ENCODE measurements at places on chromosomes 2 and 18.

- DNase-seq = no peak
Observed at GRCh38 chr2:219538504-219538951, 5.1 kb downstream of the CHPF start.

GRCh38 chr2:144010096-144010836 lies 509.7 kb downstream of the ZEB2 start:
- DNase-seq = no peak

DNA sequence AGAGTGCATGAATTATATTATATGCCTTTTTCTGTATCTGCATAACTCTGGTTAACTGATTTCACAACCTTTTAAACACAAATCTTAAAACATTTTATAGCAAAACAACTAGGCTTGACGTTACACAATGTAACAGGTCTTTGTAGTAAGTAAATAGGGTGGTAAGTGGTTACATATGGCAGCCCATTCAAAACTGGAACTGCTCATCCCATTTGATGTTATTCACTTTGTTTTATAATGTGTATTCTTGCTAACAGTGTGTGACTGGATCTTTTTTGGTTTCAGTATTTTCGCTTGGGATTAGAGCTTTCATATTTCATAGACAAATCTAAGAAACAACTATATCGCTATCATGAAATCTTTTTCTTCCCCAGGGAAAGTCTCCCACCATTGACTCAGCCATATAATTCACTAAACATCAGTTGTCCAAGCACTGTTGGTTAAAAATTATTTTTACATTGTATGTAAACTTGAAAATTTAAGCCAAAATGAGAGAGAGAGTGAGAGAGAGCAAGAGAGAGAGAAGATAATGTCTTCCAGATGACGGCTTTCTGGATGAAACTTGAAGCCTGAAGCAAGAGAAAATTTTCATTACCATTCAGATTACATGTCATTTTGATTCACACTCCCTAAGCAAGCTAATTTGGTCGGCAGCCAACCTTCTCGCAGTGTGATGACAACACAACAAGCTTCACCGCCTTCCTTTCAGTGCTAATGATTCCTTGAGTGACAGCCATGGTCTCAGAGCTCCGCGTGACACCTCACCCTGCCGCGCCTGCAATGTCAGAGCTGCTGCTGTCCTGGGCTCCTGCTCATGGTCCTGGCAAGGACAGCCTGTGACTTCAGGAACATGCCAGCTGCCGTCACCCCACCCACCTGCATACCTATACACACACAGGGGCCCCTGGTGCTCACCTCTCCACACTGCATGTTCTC lies 946.9 kb upstream of the SOX11 start:
- DNase-seq = no peak

DNA sequence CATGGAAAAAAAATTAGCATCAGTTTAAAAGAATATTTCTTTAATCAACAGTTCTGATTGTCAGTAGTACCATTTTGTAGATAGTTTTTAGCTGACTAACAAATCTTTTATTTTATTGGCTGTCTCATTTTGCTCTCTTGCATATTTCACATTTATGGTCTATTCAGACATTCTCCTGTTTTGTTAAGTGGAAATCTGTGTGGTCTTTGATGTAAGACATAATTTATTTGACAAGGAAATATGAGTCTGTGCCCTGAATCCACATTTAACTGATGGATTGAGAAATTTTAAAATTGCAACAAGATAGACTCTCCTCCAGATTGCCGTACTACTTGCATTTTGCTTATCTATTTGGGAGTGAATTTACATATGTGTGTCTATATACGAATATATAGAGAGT lies 96.3 kb upstream of the ATP5MC3 start:
- no peak for DNase-seq

GRCh38 chr2:129748653-129749052 lies 230.8 kb upstream of the RAB6C start:
- no peak for DNase-seq

DNA sequence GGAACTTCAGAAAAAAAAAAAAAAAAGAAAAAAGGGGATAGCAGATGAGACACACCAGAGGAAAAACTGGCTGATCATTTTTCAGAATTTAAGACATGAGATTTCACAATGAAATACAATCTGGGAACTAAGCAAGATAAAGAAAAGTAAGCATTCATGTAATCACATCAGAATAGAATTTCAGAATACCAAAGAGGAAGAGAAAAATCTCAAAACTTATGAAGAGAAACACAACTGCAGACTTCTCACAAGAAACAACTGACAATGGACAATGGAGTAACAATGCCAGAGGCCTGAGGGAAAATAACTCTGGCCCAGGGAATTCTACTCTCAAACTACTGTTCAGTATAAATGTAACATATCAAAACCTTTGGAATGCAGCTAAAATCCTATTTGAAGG lies 13.2 kb upstream of the RRM2 start:
- DNase-seq = no peak

GRCh38 chr18:12934454-12935071 lies 13.2 kb upstream of the SEH1L start:
- peak; percentile 79 for DNase-seq

- no peak for DNase-seq
Observed at GRCh38 chr2:238305092-238305862, 15.0 kb upstream of the TRAF3IP1 start.

DNA sequence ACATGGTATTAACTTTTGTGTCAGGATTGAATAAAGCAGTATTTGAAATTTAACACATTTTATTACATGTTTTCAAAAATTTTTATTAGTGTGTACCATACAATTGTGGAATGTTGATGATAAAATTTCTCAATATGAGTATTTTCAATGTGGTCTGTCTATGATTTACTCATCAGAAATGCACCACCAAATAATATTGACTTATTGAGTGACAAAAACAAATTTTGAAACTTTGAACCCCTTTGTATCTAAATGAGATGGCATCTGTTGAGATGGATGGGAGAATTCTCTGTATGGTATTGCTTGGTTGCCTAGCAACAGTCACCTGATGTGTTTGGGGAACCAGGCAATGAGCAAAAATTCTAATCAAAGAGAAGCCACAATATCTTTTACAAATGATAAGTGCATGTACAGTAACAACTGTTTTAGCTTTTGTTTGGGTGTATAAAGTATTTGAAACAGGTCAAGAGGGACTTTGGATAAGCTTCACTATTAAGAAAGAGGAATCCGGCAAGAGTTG lies 400.1 kb downstream of the CCDC85A start:
- DNase-seq = no peak

GRCh38 chr2:63893163-63893562 lies 51.5 kb downstream of the UGP2 start:
- DNase-seq = no peak

GRCh38 chr2:109275120-109276012 lies 146.4 kb downstream of the SH3RF3 start:
- DNase-seq = no peak

GRCh38 chr2:190376591-190377245 lies 31.4 kb upstream of the MFSD6 start:
- no peak for DNase-seq

DNA sequence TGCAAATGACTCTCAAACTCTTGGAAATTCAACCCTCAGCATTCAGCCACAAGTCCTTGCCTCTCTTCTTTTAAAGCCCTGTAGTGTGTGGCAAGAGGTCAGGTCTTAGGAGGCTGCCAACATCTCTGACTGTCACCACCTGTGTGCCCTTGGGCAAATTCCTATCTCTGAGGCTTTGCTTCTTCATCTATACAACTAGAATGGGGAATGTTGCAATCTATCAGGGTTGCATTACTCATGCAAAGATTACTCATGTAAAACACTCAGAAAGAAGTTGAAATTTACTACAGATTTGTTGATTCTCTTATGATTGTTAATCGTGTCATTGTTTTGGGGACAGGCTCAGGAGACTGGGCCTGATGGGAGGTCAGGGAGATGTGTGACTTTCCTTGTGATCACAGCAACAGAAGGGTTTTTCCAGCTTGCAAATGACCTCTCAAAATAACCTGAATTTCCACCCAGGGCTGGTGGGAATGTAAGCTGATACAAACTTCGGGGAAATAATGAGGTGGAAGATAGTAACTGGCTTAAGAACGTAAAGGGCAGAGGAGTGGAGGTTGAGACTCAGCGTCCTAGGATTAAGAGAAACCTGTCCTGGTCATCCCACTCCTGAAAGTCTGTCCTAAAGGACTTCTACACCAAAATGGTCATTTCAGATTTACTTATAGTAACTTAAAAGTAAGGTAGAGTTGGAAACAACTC lies 32.1 kb upstream of the SIGLEC15 start:
- DNase-seq = peak; percentile 55

DNA sequence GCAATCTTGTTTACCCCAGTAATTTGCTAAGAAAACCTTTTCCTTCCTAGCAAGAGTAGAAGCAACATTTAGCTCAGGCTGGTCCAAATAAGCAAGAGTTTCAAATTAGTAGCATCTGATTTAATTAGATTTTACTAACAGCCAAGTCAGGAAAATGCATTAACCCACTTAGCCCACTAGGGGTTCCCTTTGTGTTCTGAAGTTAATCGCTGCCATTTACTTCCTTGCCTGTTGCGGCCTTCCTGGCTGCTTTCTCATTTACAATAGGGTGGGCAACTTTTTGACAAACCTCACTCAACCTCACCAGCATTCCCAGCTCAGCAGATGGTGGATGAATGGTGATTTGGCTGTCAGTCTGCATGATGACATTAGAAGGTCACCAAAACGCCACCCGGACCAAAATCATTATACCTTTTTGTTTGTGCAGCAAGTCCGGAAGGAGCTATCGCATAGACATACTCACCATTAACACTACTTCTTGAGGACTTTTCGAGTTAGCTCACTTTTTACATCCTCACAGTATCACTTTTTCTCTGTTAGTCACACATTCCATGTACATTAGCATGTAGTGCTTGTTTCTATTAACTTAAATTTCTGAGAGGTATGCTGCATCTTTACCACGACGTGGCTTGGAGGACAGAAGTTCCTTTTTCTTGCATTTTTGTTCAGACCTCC lies 101.5 kb upstream of the SETBP1 start:
- no peak for DNase-seq

- no peak for DNase-seq
Observed at GRCh38 chr2:40874380-40874779, 422.5 kb upstream of the SLC8A1 start.

All from Calu3 (cell line).